Stimulated activated CD4-positive, alpha-beta T cell treated with anti-CD3 and anti-CD28 coated beads, Interleukin-2, amount 100 ng/mL, for 48 hours (primary cell): ENCODE measurements at places on chromosomes 5 and 9.

DNA sequence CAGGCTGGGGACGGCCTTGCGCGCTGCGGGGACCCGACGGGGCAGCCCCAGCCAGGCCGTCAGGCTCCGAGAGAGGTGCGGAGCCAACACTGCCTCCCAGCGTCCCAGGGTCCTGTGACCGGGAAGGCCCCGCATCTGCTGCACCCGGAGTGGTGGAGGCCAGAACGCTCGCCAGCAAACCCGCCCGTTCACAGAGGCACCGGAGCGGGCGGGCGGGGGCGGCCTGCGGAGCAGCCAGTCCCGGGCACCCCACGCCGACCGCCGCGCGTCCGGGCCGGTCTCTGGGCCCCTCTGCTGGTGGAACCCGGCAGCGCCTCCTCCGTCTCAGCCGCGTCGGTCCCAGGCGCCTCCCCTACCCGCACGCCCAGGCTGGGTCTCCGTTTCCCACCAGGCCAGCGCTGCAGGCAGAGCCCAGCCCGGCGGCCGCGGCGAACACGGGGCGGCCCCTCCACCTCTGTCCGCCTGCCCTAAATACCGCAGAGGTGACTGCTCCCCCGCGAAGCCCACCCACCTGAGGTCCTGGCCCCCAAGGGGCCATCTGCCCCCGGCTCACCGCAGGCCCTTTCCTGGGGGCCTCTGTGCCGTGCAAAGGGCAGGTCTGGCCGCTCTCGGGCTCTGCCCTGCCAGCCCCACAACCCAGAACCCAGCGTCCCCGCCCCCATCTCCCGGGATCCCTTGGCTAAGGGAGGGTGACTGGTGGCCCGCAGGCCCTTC lies 15.9 kb downstream of the EXD3 start:
- peak; percentile 76 for DNase-seq

GRCh38 chr5:82597437-82597836 lies 319.3 kb upstream of the RPS23 start:
- no peak for DNase-seq

GRCh38 chr9:128805661-128806060 lies 12.6 kb upstream of the ENDOG start:
- DNase-seq: no peak

DNA sequence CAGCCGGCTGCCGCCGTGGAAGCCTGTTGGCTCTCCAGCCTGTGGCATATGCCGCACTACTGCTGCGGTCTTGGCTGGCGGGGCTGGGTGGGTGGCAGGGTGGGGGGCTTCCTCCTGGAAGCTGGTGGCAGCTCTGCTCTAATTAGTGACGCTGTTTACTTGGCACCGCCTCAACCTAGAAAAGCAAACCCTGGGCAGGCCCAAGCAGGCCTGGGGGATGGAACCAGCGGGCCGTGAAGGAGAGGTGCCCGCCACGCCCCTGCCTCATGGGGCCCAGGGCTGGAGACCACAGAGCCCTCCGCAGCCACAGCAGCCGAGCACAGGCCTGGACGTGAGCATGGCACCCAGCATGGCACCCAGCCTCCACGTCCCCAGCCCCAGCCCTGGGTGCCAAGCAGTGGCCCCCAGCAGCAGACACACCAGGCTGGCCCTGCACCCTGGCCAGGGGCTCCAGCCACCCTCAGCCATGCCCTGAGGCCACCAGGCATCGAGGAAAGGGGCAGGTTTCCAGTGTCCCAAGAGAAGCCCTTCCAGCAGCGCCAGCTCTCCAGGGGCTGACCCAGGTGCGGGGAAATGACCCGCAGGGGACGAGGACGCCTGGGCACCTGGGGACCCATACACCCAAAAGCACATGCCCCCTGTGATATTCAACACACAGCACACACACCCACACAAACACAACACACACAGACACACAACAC lies 5.4 kb upstream of the CCDC187 start:
- DNase-seq: no peak

- no peak for DNase-seq
Measured at GRCh38 chr5:80975065-80975464, 14.9 kb downstream of the RASGRF2 start.

DNA sequence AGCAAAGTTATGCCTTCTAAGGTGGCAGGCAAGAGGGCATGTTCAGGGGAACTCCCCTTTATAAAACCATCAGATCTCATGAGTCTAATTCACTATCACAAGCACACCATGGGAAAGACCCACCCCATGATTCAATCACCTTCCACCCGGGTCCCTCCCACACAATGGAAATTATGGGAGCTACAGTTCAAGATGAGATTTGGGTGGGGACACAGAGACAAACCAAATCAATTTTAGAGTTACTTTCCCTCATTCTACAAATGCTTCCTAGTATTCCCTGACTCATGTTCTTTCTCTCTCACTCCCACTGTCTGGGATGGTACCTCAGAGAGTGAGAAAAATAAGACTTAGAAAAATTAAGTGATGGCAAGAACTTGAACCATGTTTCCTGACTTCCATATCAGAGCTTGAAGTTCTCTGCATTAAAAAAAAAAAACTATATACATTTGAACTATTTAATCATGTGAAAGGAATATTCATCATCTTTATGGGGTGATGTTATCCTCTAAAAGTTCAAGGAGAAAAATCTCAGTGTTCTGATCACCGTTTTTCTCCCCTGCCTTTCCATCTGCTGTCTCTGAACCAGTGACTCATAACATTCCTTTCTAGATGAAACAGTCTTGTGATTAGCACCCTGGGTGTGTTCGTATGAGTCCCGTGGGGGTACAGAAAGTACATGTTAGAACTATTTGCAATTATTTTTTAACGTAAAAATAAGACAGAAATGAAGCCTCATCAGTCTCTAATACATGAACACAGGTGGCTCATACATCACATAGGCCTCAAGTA lies 282.9 kb downstream of the SLF1 start:
- DNase-seq: no peak

GRCh38 chr5:136510481-136510880 lies 145.1 kb upstream of the TRPC7 start:
- DNase-seq: no peak

- no peak for DNase-seq
Measured at GRCh38 chr9:92397853-92398252, 6.5 kb downstream of the OGN start.

DNA sequence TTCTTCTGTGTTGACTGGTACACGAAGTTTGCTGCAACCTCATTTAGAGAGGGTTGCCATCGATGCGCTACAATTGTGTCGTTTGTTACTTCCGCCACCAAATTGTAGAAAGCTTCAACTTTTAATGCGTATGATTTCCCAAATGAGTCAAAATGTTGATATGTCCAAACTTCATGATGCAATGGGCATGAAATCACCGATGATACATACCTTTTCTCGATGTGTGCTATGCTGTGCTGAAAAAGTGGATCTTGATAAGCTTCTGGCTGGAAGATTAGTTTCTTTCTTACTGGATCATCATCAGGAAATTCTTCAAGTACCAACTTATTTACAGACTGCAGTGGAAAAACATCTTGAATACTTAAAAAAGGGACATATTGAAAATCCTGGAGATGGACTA lies 65.7 kb downstream of the TMEM38B start:
- no peak for DNase-seq

GRCh38 chr5:160702311-160702803 lies 149.7 kb downstream of the ATP10B start:
- no peak for DNase-seq

DNA sequence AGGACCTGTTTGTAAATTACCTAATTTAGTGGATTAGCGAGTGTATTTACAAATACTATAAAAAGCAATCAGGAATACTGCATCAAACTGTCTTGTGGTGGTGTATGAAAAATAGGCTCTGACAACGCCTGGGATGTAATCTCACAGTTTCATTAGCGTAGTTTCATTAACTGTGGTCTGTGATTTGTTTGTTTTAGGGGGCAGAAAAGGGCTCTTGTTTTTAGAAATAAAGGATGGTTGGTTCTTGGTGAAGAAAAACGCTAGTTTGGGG lies 1.4 kb downstream of the SLC44A1 start:
- DNase-seq: no peak

DNA sequence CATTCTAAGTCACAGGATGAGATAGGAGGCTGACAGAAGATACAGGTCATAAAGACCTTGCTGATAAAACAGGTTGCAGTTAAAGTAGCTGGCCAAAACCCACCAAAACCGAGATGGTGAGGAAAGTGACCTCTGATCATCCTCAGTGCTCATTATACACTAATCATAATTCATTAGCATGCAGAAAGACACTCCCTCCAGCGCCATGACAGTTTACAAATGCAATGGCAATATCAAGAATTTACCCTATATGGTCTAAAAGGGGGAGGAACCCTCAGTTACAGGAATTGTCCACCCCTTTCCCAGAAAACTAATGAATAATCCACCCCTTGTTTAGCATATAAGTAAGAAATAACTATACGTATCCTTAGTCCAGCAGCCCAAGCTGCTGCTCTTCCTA lies 63.2 kb upstream of the IQGAP2 start:
- no peak for DNase-seq

GRCh38 chr9:131869348-131869747 lies 129.5 kb upstream of the RAPGEF1 start:
- DNase-seq: no peak

- DNase-seq: no peak
Measured at GRCh38 chr9:132293145-132293721, 61.6 kb downstream of the SETX start.

GRCh38 chr5:73446631-73447529 lies 1.7 kb downstream of the FOXD1 start:
- DNase-seq: no peak

GRCh38 chr5:90696153-90696552 lies 137.6 kb downstream of the ADGRV1 start:
- no peak for DNase-seq

DNA sequence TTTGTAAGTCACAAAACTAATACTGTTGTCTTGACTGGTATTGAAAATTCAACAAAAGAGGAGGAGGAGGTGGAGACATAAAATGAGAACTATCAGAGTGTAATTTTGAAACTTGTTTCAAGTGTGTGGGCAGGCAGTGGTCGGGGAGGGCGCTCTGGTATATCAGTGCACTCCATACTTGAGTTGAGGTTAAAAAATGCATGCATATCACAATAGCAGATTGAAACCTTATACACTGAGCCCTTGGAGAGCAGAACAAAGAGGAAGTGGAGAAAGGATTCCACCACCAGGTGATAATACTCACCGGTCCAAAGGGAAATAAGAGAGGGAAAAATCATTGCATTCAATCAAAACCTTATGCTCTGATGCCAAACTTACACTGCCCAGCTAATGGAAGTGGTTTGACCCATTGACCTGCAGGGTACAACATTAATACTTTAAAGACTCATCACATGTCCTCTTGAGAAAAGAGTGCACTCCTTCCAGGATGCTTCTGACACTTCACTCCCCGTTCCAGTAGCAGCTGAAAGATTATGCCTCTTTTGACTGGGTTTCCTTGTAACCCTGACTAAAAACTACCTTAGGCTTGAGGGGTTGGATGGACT lies 79.5 kb upstream of the FAM169A start:
- DNase-seq: peak; percentile 12

- DNase-seq: no peak
Measured at GRCh38 chr5:132257131-132258101, at the start of gene PDLIM4. TSS of gene PDLIM4 (plus strand) at chr5:132257696. CDS start at chr5:132257735, 39 bp downstream.

DNA sequence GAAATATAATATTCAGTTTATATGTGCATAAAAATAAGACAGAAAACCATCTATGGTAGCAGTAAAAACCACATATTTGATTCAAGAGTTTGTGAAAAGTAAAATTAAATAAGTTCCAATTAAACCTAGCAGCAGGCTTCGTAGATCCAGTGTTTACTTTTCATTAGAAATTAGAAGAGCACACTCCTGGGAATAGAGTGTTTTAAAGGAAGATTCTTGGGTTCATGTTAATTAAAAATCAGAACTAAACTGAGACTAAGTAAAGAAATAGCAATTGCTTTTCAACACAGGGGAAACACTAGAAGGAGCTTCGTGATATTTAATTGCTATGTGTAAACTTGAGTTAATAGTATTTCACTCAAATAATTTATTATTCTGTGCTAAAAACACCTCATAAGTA lies 1097.8 kb upstream of the CDH18 start:
- no peak for DNase-seq

DNA sequence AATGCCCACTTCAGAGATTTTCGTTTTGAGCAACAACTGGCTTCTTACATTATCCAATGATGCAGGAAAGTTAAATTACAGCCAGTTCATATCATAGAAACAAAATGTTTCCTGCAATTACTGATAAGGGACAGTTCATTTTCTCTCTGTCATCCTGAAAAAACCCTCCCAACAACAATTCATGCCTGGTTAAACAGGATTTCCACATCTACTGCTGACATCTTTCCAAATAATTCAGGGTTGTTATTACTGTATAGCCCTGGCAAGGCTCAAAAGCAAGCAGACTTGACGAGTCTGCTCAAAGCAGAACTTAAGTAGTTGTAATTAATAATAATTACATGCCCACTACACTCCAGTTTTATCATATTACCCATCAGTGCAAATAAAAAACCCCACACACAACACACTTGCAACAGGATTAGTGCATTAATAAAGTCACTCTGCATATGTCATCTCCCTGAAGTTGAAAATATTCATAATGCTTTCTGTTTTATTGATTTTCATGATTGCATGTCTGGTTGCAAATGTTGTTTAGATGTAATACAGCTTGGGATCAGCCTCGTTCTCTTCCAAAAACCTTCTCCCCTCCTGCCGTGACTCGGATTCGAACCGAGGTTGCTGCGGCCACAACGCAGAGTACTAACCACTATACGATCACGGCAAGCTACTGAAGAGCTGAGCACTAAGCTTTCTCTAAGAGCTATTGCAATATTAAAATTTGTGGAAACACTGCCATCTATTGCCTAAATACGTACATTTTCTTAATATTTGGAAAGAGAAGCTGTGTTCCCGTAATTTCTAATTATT lies 119.6 kb upstream of the NFIB start:
- DNase-seq: no peak

- DNase-seq: no peak
Measured at GRCh38 chr5:150809363-150809762, 30.8 kb downstream of the SMIM3 start.

DNA sequence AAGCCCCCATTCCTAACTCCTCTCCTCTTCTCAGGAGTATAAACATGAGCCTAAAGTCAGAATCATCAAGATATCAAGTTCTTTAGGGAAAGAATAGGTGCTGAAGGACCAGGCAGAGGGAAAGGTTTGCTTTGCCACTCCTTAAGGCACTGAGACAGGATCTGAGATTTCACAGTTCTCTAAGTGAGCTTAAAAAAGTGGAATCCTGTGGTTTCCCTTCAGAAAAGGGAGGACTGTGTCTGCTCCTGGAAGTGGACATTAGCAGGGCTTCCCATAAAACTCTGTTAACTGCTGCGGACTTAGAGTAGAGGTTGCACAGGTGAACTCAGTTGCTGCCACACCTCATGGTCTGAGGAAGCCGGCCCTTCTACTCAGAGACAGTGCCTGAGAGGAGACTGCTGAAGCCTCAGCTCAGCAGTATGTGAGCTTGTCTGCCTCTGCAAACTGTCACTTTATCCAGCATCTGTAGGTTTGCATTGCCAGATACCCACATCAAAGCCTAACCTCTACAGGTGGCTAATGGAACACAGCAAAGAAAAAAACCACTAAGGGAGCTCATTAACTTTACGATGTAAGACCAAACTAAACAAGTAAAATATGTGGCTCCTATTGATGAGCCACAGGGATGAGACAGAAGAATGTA lies 42.9 kb downstream of the RIC1 start:
- DNase-seq: no peak
